ENCODE measurements at places on chromosomes 16 and 17.
A peak's percentile ranks its signal among the peaks of the same experiment; 100 is the strongest.

- DNase-seq = no peak
Observed at GRCh38 chr17:17342242-17342945, 39.2 kb downstream of the NT5M start.

- no peak for DNase-seq
Observed at GRCh38 chr16:26493751-26494150, 573.0 kb upstream of the C16orf82 start.

DNA sequence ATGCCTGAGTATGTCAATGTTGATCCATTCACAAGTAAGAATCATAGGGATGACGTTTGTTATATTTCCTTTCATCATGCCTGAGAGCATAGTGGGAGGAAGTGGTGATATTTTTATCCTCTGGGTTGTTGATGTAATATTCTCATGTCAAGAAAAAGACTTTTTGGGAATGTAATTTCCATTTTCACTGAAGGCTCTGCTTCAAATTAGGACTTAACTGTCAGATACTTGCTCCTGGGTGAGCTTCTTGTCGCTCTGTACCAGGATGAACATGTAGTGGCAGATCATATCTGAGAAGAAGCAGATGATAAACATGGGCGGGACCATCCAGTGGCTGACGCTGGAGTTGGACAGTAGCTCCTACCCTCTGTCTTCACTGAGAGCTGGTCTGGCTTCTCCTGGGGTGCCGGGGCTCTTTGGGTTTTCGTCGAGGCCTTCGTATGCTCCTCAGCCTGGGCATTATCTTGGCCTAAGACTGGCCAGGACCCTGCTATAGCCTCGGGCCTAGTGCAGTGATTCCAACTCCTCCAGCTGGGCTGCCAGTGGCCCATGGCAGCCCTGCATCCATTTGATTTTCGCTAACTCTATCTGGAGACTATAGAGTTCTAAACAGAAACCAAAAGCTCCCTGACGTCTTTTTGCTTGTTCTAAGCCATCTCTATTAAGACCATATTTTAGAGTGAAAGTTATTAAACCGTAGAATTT, 19.7 kb downstream of the CYB5B start:
- no peak for DNase-seq

GRCh38 chr17:77388384-77389306, 247.9 kb downstream of the SEC14L1 start:
- DNase-seq = no peak

DNA sequence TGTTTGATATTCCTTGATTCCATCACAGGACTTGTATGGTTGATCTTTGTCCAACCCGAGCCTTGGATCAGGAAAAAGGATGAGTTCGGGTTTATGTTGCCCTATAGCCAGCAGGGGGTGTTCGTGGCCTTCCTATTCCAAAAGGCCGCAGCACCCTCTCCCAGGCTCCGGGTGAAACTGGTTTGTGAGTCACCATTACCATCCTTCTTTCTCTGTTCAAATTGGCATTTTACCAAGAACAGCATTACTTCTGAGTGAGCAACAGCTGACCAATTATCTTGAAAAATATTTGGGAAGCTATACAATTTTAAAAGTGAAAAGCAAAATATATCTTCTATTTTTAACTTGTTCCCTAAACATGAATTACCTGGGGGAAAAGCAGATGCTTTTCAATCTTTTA, 24.3 kb upstream of the KRT20 start:
- DNase-seq = peak; percentile 91

- no peak for DNase-seq
Observed at GRCh38 chr16:13992322-13992721, 72.4 kb downstream of the ERCC4 start.

GRCh38 chr17:19440421-19440820, 29.4 kb downstream of the RNF112 start:
- DNase-seq = no peak

DNA sequence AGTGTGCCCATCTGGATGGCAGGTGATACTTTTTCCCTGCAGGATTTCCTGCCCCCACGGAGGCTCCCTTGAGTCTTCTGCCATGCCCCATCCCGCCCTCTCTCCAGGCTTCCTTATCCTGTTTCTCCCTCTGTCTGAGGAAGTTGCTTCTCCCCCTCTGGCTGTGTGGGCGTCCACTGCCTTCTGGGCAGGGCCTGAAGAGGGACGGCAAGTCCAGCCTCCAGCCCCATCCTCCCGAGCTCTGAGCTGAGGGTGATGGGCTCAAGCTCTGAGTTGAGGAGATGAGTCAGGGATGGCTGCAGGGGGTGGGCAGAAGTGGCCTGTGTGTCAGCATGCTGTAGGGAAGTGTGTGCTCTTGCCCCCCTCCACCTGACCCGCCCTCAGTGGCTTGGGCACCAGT, 14.2 kb upstream of the RAP1GAP2 start:
- DNase-seq = no peak

Data from NCI-H345 (cell line).